ENCODE measurements at places on chromosomes 4 and X.

- DNase-seq = no peak
Measured at GRCh38 chrX:117510453-117510852, 606.2 kb downstream of the KLHL13 start.

GRCh38 chr4:164012396-164013027 lies 518.0 kb downstream of the TMA16 start:
- DNase-seq = no peak

- DNase-seq = no peak
Measured at GRCh38 chr4:26812049-26812714, 48.5 kb upstream of the STIM2 start.

GRCh38 chr4:957231-957580 lies 16.2 kb downstream of the DGKQ start:
- no peak for DNase-seq

- DNase-seq = no peak
Measured at GRCh38 chrX:40262157-40263013, 164.6 kb upstream of the BCOR start.

- no peak for DNase-seq
Measured at GRCh38 chr4:113050371-113050755, 910 bp downstream of the ANK2 start.

All from stimulated activated CD4-positive, alpha-beta T cell treated with anti-CD3 and anti-CD28 coated beads, Interleukin-1b, Interleukin-23, amount 100 ng/mL, for 48 hours (primary cell).